ENCODE measurements at places on chromosomes 5 and 9. TPM values are rescaled to one million over a fixed set of nuclear protein-coding genes. Genes with fewer than 3 reads are reported as not detected.
A peak's percentile ranks its signal among the peaks of the same experiment; 100 is the strongest.

- DNase-seq, result no peak
Measured at GRCh38 chr5:83378624-83379289, 92.8 kb upstream of the VCAN start.

The GDNF gene
- 1.7 TPM for polyA plus RNA-seq

DNA sequence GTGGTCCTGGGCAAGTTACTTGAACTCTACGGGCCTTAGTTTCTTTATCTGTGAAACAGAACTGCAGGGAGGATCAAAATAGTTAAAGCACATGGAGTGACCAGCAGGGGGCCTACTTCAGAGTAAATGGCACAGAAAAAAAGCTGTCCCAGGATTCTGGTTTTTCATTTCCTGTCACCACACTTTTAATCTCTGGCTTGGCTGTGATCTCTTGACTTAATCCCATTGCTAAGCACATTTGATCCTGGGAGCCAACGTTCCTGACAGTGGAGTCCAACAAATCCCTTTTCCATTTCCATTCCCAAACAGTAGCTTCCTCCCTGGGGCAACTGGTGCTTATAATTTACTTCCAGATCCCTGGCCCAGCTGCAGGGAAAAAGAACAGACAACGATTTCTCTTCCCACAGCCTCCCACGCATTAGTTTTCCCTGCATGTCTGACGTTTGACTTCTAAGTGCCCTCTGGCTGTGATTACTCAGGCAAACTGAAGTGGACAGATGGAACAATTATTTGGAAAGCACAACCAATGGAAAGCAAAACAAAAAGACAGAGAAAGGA, 136.5 kb upstream of the STK32A start:
- peak; percentile 71 for DNase-seq

The CCDC152 gene
- 5.7 TPM for polyA plus RNA-seq

- DNase-seq, result peak; percentile 83
Measured at GRCh38 chr5:174825587-174825986, 101.2 kb downstream of the MSX2 start.

DNA sequence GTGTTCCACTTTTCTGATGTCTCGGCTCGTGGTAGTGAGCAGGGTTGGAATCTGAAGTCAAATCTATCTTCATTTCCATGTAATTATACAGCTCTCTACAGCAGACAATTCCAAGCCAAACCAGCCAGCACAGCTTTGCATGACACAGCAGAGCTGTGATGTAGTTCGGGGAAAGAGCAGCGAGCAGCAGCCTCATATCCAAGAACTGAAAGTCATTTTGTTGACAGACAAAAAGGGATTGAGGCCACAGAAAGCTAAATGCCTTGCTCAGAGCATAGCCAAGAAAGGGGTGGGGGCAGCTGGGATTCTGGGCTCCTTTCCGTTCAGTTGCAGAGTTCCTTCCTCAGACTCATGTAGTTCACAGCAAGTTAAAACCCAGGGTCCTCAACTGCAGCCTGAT, 32.1 kb downstream of the LCP2 start:
- DNase-seq, result peak; percentile 34

DNA sequence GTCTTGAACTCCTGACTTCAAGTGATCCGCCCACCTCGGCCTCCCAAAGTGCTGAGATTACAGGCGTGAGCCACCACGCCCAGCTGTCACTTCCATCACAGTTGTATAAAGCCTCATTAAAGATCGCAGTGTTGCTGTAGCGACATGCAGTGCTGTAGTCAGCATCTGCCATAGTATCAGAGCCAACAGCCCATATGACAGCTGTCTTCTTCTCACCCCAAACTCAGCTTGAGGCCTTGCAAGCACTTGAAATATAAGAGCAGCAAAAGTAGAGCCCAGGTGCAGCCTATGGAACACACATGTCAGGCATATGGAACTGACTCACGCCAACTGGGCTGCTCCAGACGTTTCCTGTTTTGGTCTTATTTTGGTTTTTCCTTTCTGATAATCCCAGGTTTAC, 167.8 kb downstream of the TRIO start:
- no peak for DNase-seq

The FGF1 gene
- polyA plus RNA-seq, result 29.6 TPM

The CNTLN gene
- polyA plus RNA-seq, result 4.9 TPM

DNA sequence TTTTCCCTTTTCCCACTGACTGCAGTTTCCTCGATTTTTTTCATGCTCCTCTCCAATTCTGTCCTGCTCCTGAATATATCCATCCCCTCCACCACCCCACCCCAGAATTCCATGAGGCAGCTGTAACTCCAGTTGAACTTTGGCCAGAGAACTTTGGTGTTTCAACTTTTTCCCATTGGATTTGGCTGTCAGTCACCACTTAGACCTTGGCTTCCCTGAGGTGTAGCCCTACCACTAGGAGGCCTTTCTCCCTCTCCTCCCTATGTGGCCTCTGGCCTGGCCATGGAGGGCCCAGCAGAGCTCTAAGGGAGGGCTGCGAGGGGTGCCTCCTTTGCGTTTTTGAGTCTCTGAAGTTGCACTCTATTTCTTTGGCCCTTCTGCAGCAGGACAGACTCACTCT, 261.3 kb downstream of the PIK3R1 start:
- no peak for DNase-seq

- no peak for DNase-seq
Measured at GRCh38 chr5:10262121-10262774, 12.2 kb downstream of the CCT5 start.

The NIPAL4 gene
- not detected for polyA plus RNA-seq

GRCh38 chr5:8710426-8710930, 835.4 kb downstream of the SEMA5A start:
- DNase-seq, result no peak

- DNase-seq, result peak; percentile 21
Measured at GRCh38 chr9:79134654-79135053, 437.1 kb upstream of the TLE4 start.

- no peak for DNase-seq
Measured at GRCh38 chr5:67181648-67182221, 14.9 kb downstream of the CD180 start.

DNA sequence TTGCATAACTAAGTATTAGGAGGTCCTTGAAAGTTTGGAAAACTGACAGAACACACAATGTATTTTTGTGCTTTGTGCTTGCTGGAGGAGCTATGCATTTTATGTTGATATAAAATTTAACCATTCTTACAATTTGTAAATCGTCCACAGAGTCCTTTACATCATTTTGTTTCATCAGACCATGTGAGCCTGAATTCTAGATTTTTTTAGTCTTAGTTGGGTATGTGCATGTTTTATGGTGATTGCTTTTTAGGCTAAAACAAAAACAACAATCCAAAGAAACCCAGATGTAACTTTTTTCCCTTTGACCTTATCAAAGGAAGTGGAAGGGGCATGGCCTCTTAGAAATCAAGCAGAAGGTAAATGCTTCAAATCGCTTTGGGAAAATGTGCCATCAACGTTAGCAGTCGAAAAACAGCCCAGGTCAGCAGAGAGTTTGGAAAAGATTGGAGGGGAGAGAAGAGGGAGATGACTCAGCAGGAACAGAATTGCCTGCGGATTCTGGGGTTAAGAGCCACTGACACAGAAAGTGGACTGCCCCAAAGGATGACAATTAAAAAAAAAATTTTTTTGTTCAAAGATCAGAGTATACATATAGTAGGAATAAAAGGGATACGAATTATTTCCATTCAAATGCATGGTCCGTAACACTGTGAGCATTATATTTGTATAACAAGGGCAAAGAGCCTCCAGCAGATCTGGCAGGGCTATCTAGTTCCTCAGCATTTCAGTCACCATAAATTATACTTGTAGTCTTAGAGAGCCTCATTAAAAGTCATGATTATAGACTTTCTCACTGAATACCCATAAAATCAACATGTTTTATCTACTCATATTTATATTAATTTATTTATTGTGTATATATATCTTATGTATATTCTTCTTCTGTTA, 253.5 kb upstream of the HAPLN1 start:
- DNase-seq, result peak; percentile 2

The SV2C gene
- polyA plus RNA-seq, result not detected

DNA sequence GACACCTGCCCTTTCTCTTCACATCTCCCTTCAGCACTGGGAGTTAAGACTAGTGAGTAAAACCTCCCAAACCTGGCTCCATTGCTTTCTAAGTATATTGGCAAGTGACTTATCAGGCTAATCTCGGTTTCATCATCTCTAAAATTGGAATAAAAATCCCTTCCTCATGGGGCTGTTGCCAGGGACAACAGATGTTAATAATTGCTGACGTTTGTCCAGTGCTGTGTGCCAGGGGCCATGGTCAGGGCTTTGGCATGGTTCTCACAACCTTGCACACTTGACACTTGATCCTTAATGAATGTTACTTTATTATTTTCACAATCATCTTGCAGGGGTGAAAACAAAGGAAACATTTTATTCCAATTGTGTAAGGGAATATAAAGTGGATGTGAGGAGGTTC, 1262.0 kb upstream of the WWC1 start:
- DNase-seq, result no peak

- peak; percentile 79 for DNase-seq
Measured at GRCh38 chr5:123705741-123706140, 193.8 kb downstream of the CSNK1G3 start.

GRCh38 chr9:38017149-38017884, 51.7 kb downstream of the SHB start:
- DNase-seq, result peak; percentile 53

DNA sequence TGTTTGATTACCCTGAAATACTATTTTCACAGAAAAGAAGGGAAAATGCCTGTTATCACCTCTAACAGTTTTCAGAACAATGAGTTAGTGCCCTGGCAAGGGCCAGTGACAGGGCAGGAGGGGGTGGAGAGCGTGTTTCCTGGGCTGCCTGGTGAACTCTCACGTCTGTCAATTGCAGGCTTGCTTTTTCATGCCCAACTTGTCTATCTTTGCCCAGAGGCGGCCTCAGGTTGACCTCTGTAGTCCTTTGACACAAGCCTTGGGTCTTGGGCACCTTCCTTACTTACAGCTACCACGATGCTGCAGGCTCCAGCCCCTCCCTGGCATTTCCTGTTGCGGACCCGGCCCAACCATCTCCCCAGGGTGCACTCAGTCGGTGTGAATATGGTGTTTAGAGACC, 2.2 kb upstream of the CEL start:
- DNase-seq, result no peak

- no peak for DNase-seq
Measured at GRCh38 chr9:78297672-78297961, 692 bp downstream of the PSAT1 start.

- no peak for DNase-seq
Measured at GRCh38 chr5:37075399-37075950, 173.7 kb downstream of the CPLANE1 start.

The SCGB3A1 gene
- not detected for polyA plus RNA-seq

DNA sequence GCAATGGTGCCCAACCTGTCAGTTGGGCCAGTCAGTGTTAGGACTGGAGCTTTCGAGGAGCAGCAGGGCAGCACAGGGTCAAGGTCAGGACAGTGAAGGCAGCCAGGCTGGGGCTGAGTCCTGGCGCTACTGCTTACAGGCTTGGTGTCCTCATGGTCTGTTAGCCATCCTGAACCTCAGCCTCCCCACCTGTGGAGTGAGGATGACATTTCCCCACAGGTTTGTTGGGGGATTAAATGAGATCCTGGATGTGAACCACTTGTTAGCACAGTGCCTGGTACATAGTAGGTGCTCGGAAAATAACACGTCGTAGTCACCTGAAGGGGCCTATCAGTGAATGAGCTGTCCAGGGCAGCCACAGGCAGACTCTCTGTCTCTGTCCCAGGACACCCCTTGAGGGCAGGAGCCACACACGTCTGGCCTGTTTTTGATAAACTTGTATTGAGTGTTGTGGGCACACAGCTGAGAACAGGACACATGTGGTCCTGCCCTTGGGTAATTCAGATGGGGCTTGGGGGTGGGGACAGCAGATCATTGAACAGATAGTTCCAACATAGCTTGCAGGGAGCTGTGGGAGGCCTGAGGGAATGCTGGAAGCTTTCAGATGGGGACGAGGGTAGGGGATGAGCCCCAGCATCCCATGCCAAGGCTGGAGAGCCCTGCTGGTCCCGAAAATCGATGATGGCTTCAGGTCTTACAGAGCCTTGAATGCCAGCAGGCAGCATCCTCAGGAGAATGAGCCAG, 69.3 kb downstream of the AMBP start:
- no peak for DNase-seq

- no peak for DNase-seq
Measured at GRCh38 chr5:108810717-108811116, 63.0 kb downstream of the FER start.

The BRINP1 gene
- 6.2 TPM for polyA plus RNA-seq

The MOB3B gene
- polyA plus RNA-seq, result 0.08 TPM

The SPATA31C1 gene
- not detected for polyA plus RNA-seq

- DNase-seq, result no peak
Measured at GRCh38 chr5:23639326-23639725, 131.9 kb downstream of the PRDM9 start.

- no peak for DNase-seq
Measured at GRCh38 chr9:99414321-99414720, 192.2 kb downstream of the SEC61B start.

DNA sequence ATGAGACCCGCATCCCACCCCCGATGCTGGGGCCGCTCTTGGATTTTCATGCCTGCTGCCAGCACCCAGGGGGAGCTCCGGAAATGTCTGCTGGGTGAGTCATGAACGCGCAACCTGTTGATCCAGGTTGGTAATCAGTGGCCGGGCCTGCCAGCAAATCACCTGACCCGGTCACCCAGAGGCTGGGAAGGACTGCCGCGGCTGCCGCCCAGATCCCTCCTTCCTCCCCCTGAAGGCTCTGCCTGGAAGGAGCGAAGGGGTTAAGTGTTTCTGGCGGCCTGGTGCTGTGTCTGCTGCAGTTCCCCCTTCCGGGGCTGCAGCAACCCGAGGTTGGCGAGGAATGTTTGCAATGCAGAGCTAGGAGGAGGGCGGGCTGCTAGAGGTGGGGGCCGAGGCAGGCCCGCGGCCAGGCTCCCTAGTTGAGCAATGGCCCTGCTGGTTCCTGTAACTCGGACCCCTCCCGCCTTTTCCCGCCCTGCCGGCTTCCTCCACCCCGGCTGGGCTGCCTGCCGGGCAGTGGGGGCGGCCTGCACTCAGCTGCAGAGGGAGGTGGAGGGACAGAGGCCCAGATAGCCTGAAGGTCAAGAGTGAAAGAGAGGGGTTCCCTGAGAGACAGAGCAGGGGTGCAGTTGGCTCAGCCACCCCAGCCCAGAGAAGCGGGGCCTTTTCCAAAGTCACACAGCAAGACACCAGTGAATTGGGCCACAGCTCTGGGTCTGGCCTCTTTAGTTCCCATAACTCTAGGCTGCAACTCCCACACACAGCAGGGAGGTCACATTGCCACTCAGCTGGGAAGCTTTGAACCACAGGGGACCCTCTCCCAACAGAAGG, 156.3 kb upstream of the IER5L start:
- DNase-seq, result peak; percentile 92

- DNase-seq, result no peak
Measured at GRCh38 chr5:36596247-36596646, 10.2 kb upstream of the SLC1A3 start.

- DNase-seq, result no peak
Measured at GRCh38 chr5:178202541-178202940, 1.8 kb upstream of the HNRNPAB start.

- DNase-seq, result no peak
Measured at GRCh38 chr9:109518621-109519335, 20.7 kb upstream of the PTPN3 start.

The FAM221B gene
- polyA plus RNA-seq, result not detected

The CCNO gene
- polyA plus RNA-seq, result 1.9 TPM

The B4GALT1 gene
- polyA plus RNA-seq, result 139 TPM

The RFESD gene
- polyA plus RNA-seq, result 4.6 TPM

GRCh38 chr9:28610339-28610738, 1037.1 kb upstream of the C9orf72 start:
- no peak for DNase-seq

GRCh38 chr9:136827794-136828473, 14.3 kb upstream of the AJM1 start:
- no peak for DNase-seq

The CAVIN4 gene
- polyA plus RNA-seq, result 0.60 TPM

GRCh38 chr9:72351538-72352453, 13.2 kb downstream of the ZFAND5 start:
- DNase-seq, result peak; percentile 85

The F12 gene
- polyA plus RNA-seq, result 1.2 TPM

The SHOC1 gene
- 0.09 TPM for polyA plus RNA-seq

All from GM23248 (cell line).